ENCODE measurements at places on chromosomes 16 and 17.

DNA sequence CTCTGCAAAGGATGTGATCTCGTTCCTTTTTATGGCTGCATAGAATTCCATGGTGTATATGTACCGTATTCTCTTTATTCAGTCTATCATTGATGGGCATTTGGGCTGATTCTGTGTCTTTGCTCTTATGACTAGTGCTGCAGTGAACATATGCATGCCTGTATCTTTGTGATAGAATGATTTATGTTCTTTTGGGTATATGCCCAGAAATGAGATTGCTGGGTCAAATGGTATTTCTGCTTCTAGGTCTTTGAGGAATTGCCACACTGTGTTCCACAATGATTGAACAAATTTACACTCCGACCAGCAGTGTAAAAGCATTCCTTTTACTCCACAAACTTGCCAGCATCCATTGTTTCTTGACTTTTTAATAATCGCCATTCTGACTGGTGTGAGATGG, 60.2 kb upstream of the ADORA2B start:
- no peak overlapping the region for H3K4me3 ChIP-seq
- H3K27ac ChIP-seq = no peak overlapping the region
- no peaks in the 10 kb centered on the region for H3K27me3 ChIP-seq

DNA sequence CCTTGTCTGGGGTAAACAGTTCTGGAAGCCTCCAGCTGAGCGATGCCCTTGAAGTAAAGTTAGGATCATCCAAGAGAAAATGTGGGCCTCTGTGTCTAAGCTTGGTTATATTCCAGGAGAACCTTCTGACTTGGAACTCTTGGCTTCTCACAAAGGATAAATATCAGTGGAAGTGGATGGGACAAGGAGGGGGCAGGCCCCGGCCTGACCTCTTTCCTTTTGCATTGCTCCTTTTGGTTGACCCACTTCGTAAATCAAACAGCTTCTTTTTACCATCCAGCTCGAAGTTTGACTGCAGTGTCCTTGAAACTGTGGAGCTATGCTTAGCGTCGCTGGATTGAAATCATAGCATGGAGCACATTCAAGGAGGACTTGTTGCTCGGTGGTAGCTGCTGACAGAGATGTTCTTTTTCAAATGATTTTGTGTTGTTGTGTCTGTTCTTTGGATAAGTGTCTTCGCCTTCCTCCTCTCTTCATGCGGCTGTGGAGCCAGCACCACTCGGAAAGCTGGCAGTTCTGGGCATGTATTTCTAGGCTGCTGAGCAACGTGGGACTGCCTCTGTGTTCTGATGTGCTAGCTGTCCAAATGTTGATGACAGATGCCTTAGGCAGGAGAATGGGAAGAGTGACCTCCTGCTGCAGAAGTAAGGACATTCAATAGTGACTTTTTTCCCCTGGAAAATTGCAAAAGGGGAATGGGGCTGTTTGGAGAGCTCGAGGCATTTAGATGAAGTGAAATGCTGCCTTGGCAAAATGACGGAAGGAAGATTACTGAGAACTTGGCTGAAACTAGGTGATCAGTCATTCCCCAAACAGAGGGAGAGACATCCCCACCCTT, 4.5 kb downstream of the MINK1 start:
- no peaks in the 10 kb centered on the region for H3K27me3 ChIP-seq
- peaks cover 15% of the 10 kb centered on the region for H3K4me1 ChIP-seq
- DNase-seq = no peak
- no peaks in the 10 kb centered on the region for H3K36me3 ChIP-seq

DNA sequence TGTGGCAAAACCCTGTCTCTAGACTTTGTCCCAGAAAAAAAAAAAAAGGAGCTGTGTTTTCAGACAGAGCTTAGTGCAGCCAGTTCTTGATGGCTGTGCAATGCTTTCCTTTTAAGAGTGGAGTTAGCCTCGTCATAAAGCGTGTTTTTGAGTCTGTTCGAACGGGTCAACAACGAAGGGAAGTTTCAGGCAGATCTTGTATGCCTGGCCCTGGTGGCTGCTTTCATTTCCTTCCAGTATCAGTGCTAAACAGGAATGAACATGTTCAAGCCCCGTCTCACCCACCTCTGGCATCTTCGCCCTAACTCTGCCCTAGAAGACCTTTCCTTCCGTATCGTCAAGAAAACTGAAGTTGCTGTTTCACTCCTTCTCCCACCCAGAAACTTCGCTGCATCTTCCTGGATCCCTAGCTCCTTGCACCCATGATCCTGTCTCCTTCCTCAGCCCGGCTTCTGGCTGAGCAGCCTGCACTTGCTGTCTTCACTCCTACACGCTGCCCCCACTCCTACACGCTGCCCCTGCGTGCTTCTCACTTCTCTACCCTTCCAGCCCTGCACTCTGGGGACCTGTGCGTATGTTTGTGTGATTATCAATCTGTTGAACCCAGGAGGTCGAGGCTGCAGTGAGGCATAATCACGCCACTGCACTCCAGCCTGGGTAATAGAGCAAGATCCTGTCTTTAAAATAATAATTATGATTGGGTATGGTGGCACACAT, 55.3 kb downstream of the USP10 start:
- H3K4me3 ChIP-seq = no peak overlapping the region
- H3K27me3 ChIP-seq = no peaks in the 10 kb centered on the region
- H3K4me1 ChIP-seq = peaks cover 15% of the 10 kb centered on the region
- peaks cover 2% of the 10 kb centered on the region for H3K36me3 ChIP-seq
- no peak overlapping the region for H3K27ac ChIP-seq

- no peak overlapping the region for H3K4me3 ChIP-seq
- H3K27ac ChIP-seq = no peak overlapping the region
- no peaks in the 10 kb centered on the region for H3K27me3 ChIP-seq
- no peaks in the 10 kb centered on the region for H3K36me3 ChIP-seq
- no peaks in the 10 kb centered on the region for H3K4me1 ChIP-seq
These were observed 24.7 kb downstream of the SSH2 start for GRCh38 chr17:29905086-29905878.

GRCh38 chr17:61029181-61029580, 351.5 kb downstream of the BCAS3 start:
- DNase-seq = no peak
- H3K27ac ChIP-seq = no peak overlapping the region
- no peak overlapping the region for H3K4me3 ChIP-seq
- no peaks in the 10 kb centered on the region for H3K36me3 ChIP-seq
- H3K27me3 ChIP-seq = no peaks in the 10 kb centered on the region
- no peaks in the 10 kb centered on the region for H3K4me1 ChIP-seq

- H3K36me3 ChIP-seq = no peaks in the 10 kb centered on the region
- H3K27me3 ChIP-seq = no peaks in the 10 kb centered on the region
- no peak for DNase-seq
- no peak overlapping the region for H3K4me3 ChIP-seq
- peaks cover 13% of the 10 kb centered on the region for H3K4me1 ChIP-seq
These were observed 12.5 kb upstream of the SREBF1 start for GRCh38 chr17:17849147-17849820.

- H3K36me3 ChIP-seq = no peaks in the 10 kb centered on the region
- peaks cover 15% of the 10 kb centered on the region for H3K4me1 ChIP-seq
- DNase-seq = no peak
- peak within 1 kb of the TSS; percentile 69 for H3K4me3 ChIP-seq
- H3K27ac ChIP-seq = peak within 1 kb of the TSS; percentile 88
These were observed at the start of gene SLC12A4 for GRCh38 chr16:67968400-67969253. SLC12A4 (minus strand) TSS chr16:67968637; CDS start chr16:67968553, 84 bp downstream.

GRCh38 chr17:8503807-8504206, 68.1 kb downstream of the NDEL1 start:
- H3K36me3 ChIP-seq = peaks cover 2% of the 10 kb centered on the region
- H3K27me3 ChIP-seq = no peaks in the 10 kb centered on the region
- H3K27ac ChIP-seq = no peak overlapping the region

GRCh38 chr17:30352240-30352814, 18.5 kb upstream of the TMIGD1 start:
- H3K27ac ChIP-seq = no peak overlapping the region
- no peak for DNase-seq
- H3K4me3 ChIP-seq = no peak overlapping the region
- H3K36me3 ChIP-seq = no peaks in the 10 kb centered on the region
- H3K4me1 ChIP-seq = no peaks in the 10 kb centered on the region
- H3K27me3 ChIP-seq = no peaks in the 10 kb centered on the region

DNA sequence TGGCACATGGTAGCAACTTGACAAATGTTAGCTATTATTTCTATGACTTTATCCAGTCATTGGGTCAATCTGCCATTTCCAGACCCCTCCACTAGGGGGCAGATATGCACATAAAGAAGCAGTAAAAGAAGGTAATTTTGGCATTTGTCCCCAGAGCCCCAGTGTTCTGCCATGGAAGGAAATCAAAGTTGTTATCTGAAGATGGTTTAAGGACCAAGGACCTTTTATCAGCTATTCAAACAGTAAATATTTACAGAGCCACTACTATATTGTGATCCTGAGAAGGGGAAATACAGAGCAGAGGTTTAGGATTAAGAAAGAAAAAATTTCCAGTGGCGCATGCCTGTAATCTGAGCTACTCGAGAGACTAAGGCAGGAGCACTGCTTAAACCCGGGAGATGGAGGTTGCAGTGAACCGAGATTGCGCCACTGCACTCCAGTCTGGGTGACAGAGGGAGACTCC, 20.0 kb downstream of the TRAF4 start:
- peak; percentile 42 for DNase-seq
- peaks cover 17% of the 10 kb centered on the region for H3K4me1 ChIP-seq
- no peaks in the 10 kb centered on the region for H3K27me3 ChIP-seq
- H3K4me3 ChIP-seq = no peak overlapping the region
